Stimulated activated CD4-positive, alpha-beta T cell treated with anti-CD3 and anti-CD28 coated beads, Interleukin-15, amount 100 ng/mL, for 1 hour (primary cell): ENCODE measurements at places on chromosomes 3 and 15.

GRCh38 chr15:74604983-74605794 lies 10.4 kb upstream of the CLK3 start:
- DNase-seq: no peak

- DNase-seq: no peak
These were observed 141.1 kb upstream of the PTPRG start for GRCh38 chr3:61420136-61420759.

- DNase-seq: no peak
These were observed 1072.2 kb downstream of the FHIT start for GRCh38 chr3:60178931-60179653.

DNA sequence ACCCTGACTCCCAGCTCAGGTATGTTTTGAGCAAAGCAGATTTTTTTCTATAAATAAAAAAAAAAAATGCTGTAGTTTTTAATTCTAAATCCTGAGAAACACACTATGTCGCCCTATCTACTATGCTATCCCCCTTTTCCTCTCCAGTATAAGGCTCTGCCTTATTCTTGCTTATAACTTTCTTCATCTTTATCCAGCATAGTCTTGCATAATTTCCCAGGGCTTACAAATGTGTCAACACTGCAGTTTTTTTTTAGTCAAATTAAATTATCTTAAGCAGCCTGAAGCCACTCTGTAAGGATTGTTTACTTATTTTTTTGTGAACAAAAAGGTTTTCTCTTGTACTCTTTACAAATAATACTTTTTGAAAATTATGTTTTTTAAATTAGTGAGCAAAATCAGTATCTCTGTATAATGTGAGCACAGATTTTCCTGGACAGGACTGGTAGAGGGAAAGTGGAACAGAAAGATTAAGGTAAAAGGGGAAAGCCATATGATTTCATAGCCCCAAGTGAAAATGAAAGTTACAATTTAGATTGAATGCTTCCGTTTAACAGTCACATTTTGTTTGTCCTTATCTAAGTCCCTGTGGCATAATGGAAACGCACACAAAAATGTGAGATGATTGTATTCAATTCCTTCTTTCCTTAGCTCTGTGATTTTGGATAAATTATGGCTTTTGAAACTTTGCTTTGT lies 5.6 kb upstream of the PYDC2 start:
- no peak for DNase-seq

DNA sequence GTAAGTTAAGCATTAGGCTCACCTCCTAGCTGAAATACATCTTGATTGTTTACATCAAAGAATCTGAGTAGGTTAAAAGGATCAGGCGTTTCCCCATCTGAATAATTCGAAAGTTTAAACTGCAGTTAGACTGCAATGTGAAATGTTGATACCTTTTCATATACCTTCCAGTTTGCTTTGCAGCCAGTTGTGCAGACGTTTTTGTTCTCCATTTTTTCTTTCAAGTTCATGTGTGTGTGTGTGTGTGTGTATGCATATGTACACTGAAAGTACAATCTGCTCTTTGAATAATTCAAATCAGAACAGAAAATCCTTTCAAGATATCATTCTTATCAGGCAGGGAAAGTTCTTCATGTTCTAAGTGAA lies 2.9 kb downstream of the ITPR1 start:
- DNase-seq: no peak

DNA sequence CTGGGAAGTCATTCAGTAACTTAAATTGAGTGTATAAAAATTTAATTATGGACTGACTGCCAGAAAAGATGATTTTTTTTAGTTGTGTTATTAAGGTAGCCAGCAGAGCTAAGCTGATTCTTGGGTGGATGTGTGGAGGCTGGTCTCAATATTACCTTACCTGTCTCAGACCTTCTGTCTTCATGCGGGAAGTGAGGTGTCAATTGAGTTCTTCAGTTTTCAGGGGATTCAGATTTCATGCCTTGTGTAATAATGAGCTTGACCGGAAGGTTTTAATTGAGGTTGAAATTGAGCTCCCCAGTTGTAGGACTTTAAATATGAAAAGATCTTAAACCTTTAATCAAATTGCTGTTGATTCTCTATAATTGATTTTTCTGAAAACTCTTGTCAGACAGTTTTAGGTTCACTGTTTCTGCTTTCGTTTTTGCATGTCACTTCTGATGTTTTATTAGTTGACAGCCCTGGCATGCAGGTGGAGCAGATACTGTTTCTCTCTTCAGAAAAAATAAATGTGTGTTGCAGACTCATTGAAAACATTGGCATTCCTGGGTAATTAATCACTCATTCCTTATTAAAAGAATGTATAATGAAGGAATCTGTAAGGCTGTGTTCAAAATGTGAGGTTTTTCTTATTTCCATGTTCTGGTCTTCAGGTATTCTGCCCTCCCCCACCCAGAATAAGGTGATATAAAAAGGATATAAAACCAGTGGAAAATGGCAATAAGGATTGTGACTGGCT lies 54.5 kb downstream of the PSMD6 start:
- no peak for DNase-seq

DNA sequence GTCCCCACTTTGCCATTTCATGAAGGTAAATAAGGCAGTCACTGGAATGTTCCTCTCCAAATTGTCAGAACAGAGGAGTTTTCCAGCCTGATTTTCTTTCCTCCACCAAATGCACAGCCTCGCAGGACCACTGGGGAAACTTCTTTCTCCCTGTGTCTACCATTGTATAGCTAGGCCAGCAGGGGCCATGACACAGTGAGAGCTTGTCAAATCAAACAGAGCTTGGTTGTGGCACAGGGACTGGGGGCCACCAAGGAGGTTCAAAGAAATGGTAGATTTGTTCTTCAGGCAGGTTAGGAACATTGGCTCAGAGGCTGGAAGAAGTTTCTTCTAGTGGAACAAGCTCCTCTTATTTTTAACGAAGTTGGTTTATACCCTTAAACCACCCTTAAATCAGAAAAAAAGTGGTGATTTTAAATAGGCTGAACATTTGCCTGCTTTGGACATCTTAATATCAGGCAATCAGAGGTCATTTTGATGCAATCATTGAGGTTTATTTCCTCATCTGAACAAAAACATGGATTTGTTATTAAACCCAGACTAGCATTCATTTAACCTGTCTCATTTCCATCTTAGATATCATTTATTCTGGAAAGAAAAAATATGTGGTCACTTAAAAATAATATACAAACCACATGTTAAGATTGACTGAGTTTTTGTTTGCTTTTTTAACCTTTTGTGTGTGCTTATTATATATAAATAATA lies 105.6 kb downstream of the GTPBP8 start:
- no peak for DNase-seq

GRCh38 chr15:89184357-89184756 lies 37.0 kb downstream of the RLBP1 start:
- DNase-seq: no peak

GRCh38 chr3:136952292-136952691 lies 5.5 kb upstream of the IL20RB start:
- DNase-seq: no peak

DNA sequence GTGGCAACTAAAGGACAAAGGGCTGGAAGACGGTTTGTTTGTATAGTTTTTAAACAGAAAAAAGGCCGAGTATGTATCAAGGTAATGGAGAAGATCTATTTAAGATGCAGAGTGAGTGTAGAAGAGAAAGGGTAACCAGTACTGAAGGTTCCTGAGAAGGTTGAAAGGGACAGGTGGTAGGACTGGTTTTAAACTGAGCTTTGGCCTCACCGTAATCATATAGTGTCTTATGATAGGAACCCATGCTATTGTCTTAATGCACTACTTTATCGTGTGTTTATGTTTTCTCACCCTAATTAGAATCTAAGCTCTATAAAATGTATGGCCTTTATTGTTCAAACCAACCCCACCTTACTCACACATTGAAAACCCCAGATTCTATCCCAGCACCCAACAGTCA lies 32.7 kb downstream of the FHIT start:
- DNase-seq: no peak

GRCh38 chr3:108602249-108602934 lies 12.9 kb downstream of the DZIP3 start:
- DNase-seq: no peak

DNA sequence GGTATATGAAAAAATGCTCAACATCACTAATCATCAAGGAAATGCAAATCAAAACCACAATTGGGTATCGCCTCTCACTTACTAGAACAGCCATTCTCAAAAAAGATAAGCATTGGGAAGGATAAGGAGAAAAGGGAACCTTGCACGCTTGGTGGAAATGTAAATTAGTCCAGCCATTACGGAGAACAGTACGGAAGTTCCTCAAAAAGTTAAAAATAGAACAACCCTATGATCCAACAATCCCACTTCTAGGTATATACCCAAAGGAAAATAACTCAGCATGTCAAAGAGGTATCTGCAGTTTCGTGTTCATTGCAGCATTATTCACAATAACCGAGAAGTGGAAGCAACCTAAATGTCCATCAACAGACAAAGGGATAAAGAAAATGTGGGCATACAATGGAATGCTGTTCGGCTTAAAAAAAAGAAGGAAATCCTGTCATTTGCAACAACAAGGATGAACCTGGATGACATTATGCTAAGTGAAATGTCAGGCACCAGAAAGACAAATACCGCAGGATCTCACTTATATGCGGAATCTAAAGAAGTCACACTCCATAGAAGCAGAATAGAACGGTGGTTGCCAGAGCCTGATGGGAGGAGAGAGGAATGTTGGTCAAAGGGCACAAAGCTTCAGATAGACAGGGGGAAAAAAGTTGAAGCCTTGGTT lies 11.7 kb upstream of the CMTM7 start:
- DNase-seq: no peak

DNA sequence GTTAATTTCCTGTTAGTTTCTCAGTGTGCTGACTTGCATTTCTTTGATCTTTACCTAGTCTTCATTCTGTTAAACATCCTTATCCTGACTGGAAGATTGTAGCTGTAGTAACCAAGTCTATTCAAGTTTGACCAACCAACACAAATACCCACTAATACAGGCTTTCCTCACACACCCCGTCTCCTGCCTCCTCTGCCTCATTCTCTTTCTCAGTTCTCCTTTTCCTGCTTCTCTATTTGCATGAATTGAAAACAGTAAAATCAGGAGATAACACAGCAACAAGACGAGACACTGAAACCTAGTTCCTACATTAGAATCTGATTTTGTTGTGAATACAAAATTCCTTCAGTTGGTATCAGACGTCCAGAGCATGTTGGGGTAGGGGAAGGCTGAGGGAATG lies 116.9 kb upstream of the ARPP21 start:
- DNase-seq: no peak

DNA sequence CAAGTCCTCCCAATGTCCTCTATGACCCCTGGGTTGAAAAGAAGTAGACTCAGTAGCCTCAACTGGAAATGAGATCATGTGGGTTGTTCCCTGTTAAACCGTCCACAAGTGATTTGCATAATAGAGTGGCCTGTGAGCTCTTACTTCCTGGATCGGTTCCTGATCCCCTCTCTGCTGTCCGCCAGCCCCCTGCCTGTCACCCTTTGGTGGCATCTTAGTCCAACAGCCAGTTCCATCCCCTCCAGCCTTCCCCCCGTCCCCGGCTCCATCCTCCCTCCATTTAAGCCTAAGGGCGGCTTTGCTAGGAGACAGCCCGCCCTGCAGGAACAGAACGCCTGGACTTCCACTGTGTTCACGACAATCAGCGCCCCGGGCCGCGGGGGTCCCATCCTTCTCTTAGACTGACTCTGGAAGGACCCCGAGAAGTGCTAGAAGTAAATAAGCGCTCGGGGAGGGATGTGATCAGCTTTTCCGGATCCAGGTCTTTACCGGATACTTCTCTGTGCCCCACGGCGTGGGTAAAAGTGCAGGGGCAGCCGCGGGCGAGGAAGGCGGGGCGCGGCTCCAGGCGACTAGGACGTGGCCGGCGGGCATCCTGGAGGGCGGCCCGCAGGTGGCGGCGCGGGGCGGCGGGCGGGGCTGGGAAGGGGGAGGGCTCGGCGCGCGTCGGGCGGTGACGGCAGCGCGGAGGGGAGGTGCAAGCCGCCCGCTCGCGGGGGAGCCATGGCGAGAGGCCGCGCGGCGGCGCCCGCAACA lies 51.2 kb upstream of the ULK4 start:
- peak; percentile 67 for DNase-seq

DNA sequence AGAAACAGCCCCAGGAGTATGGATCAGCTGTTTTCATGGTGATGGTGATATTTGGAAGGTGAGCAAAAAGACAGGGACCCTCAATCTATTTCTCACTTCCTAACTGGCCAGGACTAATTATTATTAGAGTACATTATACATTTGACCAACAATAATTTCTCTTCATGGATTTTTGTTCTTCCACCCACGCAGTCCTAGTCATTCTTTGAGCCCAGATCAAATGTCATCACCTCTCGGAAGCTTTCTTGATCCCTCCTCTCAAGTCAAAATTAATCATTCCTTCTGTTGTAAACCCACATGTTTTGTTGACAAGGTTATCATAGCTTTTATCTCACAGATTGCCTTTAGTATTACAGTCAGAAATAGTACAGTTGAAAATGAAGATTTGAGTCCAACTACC lies 29.2 kb upstream of the PRICKLE2 start:
- DNase-seq: no peak

GRCh38 chr3:14561051-14561960 lies 21.2 kb upstream of the GRIP2 start:
- no peak for DNase-seq

GRCh38 chr3:193827040-193827669 lies 234.1 kb downstream of the OPA1 start:
- DNase-seq: no peak
